ENCODE measurements at places on chromosomes 5 and 9.

DNA sequence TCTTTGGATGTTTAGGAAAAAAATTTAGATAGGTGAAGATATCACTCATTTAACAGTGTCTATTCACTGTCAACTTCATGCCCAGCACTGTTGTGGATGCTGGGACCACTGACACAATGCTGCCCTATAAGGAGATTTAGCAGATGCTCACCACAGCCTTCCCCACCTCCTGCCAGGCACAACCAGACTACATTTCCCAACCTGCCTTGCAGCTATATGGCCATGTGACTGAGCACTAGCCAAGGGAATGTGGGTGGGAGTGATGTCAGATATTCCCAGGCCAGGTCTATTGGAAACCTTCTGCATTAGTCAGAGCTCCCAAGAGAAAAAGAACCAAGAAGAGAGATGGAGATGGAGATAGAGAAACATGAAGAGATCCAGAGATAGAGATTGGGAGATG, 302.6 kb upstream of the TAS2R1 start:
- DNase-seq = no peak

- no peak for DNase-seq
These were observed 106.8 kb upstream of the FST start for GRCh38 chr5:53373451-53374158.

DNA sequence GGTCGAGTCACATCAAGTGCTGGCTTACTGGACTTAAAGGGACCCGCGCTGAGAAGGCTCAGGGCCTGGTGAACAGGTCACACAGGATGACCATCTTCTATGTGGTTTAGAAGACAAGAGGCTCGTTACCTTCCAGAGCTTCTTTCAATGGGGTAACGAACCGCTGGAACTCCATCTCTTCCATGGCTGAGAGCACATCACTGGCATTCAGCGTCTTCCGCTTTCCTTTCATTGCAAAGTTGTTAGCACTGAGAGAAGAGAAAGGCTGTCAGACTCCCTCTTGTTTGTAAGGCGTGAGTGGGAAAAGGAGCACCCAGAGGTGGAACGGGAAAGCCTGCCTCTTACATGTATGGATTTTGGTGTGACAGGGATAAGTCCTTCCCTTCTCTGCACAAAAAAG, 994 bp downstream of the POLE3 start:
- no peak for DNase-seq

- DNase-seq = no peak
These were observed 18.5 kb downstream of the NIM1K start for GRCh38 chr5:43210570-43210969.

- no peak for DNase-seq
These were observed 24.8 kb downstream of the DPYSL3 start for GRCh38 chr5:147485046-147485445.

GRCh38 chr9:68804911-68805889, 100.2 kb downstream of the PIP5K1B start:
- DNase-seq = no peak

GRCh38 chr9:107894572-107895261, 405.1 kb upstream of the KLF4 start:
- DNase-seq = no peak

GRCh38 chr9:79652598-79652997, 80.8 kb downstream of the TLE4 start:
- DNase-seq = no peak

DNA sequence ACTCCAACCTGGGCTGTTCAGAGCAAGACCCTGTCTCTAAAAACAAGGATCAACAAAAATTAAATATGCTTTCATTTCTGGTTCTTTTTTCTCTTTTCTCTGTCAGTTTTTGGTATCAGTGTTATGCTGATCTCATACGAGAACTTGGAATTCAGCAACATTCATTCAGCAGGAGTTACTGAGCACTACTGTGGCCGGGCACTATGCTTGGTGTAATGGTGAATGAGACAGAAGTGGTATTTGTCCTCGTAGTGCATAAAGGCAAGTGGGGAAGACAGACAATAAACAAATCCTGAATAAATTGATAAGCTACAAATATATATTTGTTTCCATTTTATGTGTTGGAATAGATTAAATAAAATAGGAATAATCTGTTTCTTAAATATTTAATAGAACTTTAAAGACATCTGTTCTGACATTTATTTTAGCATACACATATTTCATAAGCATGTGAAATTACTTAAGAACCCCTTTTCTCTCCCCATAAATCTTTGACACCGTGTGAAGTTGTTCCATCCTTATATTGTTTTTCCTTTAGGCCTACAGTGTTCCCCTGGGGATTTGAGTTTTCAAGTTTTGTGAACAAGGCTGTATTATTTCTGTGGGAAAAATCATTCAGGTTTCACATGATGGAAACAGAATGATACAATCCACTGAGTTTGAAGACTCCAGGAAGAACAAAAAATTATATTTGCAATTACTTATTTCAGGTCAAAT, 24.6 kb downstream of the UBAP1 start:
- no peak for DNase-seq

- DNase-seq = no peak
These were observed 110.6 kb downstream of the ADAMTS2 start for GRCh38 chr5:179234563-179235135.

Data from stimulated activated CD4-positive, alpha-beta T cell treated with anti-CD3 and anti-CD28 coated beads, Interleukin-4, amount 100 ng/mL, for 4 hours (primary cell).